ENCODE measurements at places on chromosomes 2 and 18.

GRCh38 chr2:195304310-195304709, 352.7 kb upstream of the SLC39A10 start:
- DNase-seq, result no peak

DNA sequence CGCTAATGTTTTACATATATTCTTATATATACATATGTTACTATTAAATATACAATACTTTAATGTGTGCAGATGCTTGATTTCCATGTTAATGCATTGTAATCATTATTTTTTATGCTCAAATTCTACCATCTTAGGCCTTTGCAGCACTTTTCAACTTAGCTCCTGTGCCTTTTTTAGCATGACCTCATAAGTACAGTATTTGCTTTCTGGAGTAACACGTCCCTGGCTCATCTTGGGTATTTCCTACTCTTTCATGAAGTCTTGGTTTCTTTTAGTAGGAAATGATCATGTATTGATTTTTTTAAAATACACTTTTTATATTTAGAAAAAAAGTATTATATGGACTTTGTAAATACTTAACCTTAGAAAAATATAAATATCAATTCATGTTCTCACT, 36.5 kb downstream of the CAB39 start:
- DNase-seq, result no peak

DNA sequence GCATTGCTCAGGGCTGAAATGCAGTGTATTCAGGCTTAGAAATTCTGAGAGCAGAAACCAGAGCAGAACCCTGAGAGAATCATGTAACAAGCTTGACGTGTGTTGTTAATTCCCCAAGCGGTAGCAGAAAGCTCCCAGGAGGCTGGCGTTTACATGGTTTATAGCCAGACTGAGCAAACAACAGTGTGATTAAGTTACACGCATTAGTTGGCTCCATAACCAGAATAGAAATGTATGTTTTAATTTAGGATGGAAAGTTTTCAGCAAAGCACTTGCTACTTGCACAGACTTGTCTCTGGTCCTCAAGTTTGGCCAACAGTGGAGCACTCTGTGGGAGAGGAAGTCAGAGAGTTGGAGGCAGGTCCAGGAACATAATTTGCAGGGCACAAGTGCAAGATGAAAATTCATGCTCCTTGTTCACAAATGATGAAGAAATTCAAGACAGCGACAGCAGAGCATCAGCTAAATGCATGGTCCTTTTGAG, 69.3 kb downstream of the MAPK4 start:
- no peak for DNase-seq

DNA sequence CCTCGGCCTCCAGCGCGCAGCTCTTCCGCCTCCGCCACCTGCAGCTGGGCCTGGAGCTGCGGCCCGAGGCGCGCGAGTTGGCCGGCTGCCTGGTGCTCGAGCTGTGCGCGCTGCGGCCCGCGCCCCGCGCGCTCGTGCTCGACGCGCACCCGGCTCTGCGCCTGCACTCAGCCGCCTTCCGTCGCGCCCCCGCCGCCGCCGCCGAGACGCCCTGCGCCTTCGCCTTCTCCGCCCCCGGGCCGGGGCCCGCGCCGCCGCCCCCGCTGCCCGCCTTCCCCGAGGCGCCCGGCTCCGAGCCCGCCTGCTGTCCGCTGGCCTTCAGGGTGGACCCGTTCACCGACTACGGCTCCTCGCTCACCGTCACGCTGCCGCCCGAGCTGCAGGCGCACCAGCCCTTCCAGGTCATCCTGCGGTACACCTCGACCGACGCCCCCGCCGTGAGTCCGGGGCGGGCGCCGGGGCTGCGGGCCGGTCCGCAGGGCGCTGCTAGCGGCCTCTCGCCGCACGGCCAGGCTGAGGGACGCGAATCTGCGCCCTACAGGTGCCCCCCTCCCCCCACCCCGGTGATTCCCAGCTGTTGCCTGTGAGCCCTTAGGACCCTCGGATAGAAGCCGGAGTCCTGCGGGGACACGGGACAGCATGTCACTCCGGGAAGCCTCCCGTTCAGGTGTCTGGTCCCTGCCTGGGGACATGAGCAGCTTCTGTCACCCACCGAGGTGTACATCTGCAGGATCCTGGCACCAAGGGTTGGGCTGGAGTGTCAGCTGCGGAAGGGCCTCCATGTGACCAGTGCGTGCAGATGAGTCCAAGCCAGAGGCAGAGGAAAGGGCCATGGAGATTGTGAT, 616 bp downstream of the RNPEPL1 start:
- DNase-seq, result peak; percentile 67
